ENCODE measurements at places on chromosomes 2 and 18.
A peak's percentile ranks its signal among the peaks of the same experiment; 100 is the strongest.

- DNase-seq, result no peak
Observed at GRCh38 chr2:134217351-134217750, 36.5 kb upstream of the MGAT5 start.

DNA sequence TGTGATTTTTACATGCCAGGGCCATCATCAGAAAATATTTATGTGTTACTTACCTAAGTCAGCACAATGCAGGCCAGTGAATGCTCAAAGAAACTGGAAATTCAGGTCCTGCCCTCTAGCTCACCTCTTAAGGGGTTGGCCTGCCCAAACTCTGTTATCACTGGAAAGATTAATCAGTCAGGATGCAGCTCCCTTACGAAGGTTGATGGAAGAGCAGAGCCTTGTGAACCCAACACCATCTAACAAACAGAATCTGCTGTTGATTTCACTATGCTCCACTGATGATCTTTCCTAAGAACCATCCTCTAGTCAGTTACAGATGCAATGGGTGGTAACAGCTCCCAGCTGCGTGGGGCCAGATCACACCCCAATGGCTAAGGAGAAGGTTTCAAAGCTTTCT, 38.2 kb downstream of the SOX11 start:
- DNase-seq, result no peak

GRCh38 chr2:198811198-198811597, 646.5 kb downstream of the SATB2 start:
- no peak for DNase-seq

GRCh38 chr2:24745825-24746224, 47.4 kb downstream of the PTRHD1 start:
- no peak for DNase-seq

DNA sequence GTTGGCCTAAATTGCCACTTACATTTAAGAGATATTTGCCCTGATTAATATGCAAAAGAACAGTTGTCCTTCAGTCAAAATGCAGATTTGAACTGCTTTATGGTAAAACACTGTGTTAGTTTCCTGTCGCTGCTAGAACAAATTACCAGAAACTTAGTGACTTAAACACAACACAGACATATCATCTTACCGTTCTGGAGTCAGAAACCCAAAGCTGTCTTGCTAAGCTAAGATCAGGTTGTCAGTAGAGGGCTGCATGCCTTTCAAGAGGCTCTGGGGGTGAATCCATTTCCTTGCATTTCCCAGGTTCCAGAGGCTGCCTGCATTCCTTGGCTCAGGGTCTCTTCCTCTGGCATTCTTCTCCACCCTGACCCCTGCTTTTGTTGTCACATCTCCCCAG, 149.5 kb downstream of the FAM161A start:
- no peak for DNase-seq

DNA sequence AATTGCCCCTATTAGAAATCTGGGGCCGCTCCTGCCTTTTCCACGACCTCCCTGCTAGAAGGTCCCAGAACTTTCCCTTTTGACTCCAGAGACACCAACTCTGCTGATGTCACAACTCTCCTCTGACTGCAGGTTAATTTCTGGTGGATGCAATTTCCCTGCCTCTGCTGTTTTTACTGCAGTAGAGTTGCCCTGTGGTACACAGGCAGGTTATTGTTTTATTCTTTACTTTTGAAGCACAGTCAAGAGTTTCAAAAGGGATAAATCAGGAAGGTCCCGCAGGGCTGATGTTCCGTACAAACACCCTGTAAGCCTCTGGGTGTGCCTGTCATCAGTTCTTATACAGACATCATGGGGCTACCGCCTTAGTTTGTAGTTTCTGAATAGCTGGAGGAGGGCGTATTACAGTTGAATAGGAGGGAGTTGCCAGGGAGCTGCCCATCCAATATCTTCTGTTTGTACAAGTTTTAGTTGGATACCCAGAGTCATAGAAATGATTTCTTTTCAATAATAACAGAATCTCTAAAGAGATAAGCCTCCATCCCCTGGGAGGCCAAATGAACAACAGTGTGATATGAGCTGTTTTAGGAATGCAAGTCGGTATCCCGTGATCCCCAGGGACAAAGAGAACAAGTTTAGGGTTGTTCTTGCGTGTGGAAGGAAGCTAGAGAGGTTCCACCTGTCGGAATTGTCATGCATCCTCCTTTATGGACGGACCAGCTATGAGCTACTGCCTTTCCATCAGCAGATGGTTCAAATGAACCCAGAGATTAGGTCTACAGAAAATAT, 108.4 kb upstream of the COPS8 start:
- DNase-seq, result no peak

- DNase-seq, result no peak
Observed at GRCh38 chr2:152319822-152320570, 15.0 kb upstream of the FMNL2 start.

DNA sequence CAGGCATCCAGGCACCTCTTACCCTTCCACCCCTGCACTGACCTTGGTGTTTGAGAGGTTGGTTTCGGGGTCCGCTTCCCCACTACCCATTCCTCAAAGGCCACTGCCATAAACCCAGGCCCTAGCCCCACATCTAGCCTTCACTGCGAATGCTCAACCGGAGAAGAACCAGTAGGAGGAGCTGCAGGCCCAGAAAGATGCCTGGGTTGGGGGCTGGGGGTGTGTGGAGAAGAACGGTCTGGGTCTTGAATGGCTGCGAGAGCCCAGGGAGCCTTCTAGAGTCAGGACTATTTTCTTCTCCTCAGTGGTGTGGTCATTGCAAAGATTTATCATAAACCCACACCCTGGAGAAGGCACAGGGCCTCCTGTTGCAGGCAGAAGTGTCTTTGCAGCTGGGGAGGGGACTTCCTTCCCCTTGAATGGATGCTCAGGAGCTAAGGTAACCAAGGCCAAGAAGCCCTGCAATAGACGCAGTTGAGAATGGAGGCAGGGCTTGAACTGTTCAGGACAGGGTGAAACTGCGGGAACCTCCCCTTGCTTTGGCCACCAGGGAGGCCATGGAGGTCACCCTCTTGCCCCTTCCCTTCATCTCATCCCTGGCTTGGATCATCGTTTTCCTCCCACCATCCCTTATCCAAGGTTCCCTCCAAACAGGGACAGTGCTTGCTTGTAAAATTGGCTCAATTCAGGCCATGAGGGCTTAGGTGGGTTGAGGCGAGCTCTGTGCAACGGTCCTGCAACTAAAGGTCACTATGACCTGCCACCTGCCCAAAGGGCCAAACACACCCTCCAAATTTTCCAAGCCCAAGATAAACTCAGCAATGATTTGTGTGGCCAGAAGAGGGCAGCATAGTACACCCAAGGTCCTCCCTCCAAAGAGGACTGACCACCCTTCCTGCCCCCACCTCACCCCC, 20.9 kb downstream of the THNSL2 start:
- DNase-seq, result no peak

GRCh38 chr2:57941816-57942215, 104.8 kb upstream of the VRK2 start:
- DNase-seq, result no peak

DNA sequence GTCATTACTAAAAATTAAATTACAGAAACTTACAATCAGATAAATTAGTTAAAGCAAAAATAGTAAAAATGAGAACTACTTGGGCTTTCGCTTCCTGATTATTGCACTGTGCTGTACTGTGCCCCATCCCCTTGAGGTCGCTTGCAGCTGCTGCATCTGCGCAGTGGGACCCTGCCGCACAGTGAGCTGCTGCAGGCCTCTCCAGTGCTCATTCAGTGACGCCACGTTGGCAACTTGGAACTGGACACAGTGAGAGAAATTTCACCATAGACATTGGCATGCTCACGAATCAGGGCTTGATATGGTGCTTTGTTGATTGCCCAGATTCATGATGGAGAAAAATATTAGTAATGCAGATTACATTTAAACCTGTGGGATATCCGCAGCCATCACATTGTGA, 290.8 kb upstream of the MYT1L start:
- no peak for DNase-seq

DNA sequence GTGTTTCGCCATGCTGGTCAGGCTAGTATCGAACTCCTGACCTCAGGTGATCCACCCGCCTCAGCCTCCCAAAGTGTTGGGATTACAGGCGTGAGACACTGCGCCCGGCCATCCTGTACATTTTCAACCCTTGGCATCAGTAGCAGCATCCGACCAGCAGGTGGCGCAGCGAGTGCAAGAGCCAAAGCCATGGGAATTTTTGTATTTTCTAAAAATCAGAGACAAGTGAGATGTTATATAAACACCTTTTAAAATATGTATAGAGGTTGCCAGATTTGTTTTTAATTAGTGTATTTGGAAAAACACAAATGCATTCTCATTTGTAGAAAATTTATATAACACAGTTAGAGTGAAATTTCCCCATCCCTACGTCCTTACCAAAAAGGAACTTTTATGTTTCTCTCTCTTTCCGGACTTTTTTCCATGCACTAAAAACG, 36.8 kb downstream of the MOGAT1 start:
- DNase-seq, result peak; percentile 78

DNA sequence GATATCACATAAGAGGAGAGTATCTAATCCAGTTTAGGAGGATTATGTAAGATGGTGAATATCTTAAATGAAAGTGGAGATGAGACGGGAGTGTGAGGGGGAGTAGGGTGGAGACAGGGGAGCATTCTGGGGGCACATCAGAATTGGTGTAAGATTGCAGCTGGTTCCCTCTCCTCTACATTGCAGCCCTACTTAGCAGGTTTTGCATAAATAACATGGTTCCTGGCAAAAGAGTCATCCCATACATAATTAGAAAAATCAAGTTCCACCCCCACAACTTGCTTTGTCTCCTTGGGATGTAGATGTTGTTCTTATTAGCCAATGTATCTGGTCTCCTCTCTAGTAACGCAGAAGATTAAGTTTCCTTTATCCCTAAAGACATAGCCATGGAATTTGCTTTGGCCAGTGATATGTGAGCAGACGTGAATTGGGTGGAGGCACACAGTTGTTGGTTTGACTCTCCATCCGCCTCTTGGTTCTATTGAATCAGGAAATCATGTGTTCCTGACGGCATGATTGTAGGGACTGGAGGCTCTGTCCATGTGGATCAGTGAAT, 137.9 kb downstream of the KLHL14 start:
- DNase-seq, result no peak
